ENCODE measurements at places on chromosomes 6 and 20.

DNA sequence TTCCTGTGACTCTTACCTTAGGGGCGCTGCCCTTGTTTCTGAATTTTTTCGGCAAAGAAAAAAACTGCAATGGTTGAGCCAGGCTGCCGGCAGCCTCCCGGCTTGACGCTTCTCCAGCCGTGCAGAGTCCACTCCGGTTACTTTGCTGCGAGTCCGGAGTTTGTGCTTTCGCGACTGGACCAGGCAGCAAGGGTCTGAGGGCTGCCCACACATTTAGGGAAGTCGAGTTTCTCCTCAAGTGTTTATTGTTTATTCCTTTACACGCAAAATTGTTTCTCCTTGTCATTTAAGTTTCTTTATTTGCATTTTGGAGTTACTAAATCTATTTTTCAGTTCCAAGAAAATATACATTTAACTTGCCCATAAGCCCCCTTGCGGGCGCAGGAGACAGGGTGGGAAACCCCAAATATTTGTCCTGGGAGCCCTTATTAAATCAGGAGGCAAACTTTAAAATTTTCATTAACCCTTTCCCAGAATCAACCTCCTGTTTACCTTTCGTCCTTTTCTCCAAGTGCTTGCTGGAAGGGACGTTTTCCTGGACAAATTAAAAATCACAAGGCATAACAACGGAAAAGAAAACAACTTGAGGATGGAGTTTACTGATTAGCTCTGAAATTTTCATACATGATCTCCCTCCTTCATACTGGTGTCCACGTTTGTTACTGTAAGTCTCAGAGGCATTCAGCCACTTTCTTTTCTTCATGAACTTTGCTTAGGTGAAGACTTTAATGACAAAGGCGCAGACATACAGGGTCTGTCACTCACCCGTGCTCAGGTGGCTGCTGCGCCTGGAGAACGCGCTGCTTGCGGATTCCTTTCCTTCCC is 1.7 kb upstream of the PDE10A start:
- no peak for DNase-seq

GRCh38 chr20:64102647-64103354 is 4.6 kb downstream of the NPBWR2 start:
- no peak for DNase-seq

- no peak for DNase-seq
Measured at GRCh38 chr20:32538526-32538939, 46.6 kb downstream of the NOL4L start.

DNA sequence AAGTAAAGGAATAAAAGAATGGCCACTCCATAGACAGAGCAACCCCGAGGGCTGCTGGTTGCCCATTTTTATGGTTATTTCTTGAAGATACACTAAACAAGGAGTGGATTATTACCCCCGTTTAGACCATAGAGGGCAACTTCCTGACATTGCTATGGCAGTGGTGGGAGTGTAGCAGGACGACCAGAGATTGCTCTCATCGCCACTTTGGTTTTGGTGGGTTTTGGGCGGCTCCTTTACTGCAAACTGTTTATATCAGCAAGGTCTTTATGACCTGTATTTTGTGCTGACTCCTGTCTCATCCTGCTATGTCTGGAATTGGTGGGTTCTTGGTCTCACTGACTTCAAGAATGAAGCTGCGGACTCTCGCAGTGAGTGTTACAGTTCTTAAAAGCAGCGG is 78.7 kb downstream of the C6orf52 start:
- DNase-seq = no peak

DNA sequence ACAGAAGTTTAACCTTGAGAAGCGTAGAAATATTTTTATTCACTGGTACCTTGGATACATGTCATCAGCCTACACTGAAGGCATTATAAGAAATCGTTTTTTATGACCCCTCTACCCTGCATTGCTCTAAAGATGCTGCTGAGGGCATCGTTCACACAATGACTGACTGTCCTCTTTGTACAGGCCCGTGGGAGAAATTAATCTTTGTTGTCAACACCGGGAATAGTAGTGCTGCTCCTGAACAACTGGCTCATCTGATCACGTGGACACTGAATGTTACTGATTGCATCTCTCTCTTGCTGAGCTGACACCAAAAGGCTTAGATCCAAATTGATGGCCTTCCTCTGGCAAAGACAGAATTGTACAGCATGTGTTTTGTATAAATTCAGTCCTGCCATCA is 157.1 kb upstream of the SMLR1 start:
- DNase-seq = no peak

DNA sequence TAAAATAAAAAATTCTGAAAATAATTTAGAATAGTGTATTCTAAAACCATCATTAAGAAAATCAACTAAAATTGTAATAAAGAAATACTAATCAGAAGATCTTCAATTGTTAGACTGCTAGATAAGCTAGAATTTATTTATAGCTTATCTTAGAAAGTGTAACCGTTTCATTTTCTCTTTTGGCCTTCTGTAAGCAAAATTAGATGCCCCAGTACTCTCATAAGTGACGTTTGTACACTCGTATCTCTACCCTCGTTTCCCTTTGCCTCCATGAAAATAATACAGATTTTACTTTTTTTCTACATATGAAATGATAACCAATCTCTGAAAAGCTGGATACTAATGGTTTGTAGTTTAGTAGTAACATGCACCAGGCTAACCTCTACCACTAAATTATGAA is 19.8 kb downstream of the DSE start:
- no peak for DNase-seq

DNA sequence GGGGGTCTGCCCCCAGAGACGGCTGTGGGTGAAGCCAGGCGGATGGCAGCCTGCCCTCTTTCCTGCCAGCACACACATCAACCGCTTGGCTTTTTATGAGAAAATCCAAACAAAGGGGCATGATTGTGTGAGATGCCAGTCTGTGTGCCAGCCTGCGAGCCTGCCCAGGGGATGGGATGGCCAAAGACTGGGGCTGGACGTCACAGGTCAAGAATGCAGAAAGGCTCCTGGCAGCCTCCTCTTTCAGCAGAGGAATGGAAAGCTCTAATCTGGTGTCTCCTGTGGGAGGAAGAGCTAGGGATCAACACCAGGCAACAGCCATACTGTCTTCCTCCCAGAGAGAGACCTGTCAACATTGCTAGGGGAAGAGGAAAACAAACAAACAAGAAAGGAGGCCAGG is 15.8 kb downstream of the TUBB2B start:
- no peak for DNase-seq

DNA sequence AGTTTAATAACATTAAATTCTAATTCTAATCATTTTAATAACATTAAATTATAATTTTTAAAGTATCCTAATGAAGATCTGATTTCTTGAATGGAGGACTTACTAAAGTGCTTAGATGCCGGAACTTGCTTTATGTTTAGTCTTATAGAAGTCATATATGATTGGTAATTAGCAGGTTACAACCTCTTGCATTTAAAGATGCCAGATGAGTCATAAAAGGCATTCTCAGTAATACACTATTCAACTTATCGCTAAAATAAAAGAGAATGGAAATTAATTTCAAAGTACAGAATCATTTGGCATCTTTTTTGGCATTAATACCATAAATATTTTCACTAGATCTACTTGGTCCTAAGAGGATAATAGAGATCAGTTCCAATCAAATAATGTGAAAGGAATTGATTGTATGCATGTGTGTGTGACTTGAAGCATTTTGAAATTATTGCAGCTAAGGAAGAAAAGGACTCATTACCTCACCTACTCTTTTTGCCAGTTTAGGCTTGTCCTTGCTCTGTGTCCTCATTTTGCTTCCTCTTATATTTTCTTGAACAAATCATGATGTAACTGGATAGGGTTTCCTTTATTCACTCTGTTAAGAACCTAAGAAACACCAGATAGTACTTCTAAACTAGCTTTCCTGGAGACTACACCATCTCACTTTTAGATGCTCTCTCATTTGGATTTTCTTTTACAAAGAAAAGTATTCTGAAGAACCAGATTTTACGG is 2.7 kb downstream of the COL21A1 start:
- no peak for DNase-seq

DNA sequence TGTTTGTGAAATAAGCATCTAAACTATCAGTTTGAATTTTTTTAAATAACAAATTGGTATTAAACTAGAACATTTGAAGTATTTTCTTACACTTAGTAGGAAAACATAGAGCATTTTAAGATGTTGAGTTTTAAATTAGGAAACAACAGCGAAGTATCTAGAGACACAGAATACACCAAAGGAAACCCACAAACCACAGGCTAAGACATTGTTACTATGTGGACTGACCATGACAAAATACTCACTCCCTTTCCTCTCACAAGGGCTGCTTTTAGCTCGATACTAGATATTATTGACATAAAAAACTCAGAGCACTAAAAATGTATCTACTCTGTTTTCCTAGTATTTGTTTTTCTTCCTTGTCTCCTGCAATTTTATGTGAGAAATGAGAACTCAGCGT is 266.0 kb upstream of the CITED2 start:
- no peak for DNase-seq

DNA sequence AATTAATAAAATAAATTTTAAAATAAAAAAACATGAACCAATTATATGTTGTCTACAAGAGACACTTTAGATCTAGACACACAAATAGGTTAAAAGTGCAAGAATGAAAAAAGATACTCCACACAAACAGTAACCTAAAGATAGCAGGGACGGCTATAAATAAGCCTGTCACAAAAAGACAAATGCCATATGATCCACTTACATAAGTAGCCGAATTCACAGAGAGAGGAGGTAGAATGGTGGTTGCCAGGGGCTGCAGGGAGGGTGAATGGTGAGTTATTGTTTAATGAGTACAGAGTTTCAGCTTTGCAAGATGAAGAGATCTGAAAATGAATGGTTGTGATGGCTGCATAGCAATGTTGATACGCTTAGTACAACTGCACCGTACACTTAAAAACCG is 32.7 kb downstream of the KATNA1 start:
- no peak for DNase-seq

DNA sequence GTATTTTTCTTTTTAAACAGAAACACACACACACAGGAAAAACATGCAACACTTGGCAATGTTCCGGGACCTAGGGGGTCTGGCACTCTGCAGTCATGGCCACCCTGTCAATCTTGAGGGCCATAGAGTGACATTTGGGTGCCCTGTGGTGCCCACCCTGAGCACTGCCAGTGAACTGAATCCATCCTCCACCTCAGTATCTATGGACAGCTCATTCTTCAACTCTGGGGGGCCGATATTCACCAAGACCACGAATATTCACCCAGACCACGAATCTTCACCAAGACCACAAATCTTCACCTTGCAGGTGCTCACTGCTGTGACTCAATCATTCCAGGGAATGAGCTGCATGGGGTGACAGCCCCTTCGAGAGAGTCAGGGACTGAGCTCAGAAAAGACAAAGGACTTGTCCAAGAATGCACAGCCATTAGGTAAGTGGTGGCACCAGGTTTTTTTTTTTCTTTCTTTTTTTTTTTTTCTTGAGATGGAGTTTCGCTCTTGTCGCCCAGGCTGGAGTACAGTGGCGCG is 19.1 kb downstream of the SNAI1 start:
- no peak for DNase-seq

- DNase-seq = no peak
Measured at GRCh38 chr6:105209950-105210706, 30.3 kb upstream of the POPDC3 start.

DNA sequence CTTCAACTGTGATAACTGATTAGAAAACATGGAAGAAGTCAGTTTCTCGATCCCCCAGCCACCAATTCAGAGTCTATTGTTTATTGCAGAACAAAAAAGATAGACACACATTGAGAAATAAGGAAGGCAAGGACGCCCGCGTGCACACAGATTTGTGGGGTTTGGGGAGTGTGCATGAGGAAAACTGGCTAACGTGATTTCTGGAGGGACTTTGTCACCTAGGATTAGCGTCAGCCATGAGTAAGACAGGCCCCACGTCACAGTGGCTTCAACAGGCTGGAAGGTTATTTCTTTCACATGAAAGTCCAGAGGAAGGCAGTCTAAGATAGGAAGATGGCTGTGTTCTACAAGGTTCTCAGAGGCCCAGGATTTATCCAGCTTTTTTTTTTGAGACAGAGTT is 7.7 kb downstream of the ZNF341 start:
- no peak for DNase-seq

GRCh38 chr6:156589281-156589680 is 187.9 kb upstream of the ARID1B start:
- DNase-seq = no peak

DNA sequence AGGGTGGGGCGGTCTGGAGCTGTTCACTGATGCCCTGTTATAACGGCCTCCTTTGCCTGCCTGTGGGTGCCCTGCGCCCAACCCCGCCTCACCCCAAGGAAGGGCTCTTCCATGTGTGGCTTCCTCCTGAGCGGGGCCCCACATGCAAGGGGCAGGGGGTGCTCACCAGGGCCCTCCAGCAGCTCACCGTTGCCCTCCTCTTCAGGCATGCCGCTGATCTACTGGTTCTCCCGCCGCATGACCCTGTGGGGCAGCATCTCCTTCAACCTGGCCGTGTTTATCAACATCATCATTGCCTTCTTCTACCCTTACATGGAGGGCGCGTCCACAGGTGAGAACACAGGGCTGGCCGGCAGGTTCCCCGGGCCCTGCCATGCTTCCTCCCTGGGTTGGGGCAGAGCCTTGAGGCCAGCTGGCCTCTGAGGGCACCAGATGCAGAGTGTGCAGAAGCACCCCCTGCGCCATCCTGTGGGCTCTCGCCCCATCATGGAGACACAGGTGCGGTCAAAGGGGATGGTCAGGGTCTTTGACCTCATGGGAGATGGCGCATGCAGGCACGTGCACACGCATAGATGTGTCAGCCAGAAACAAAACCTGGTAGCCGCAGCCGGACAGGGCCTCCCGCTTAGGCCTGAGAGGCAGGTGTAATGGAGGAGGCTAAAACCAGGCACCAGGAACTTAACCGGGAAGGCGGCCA is 22.9 kb downstream of the UQCC2 start:
- DNase-seq = no peak

DNA sequence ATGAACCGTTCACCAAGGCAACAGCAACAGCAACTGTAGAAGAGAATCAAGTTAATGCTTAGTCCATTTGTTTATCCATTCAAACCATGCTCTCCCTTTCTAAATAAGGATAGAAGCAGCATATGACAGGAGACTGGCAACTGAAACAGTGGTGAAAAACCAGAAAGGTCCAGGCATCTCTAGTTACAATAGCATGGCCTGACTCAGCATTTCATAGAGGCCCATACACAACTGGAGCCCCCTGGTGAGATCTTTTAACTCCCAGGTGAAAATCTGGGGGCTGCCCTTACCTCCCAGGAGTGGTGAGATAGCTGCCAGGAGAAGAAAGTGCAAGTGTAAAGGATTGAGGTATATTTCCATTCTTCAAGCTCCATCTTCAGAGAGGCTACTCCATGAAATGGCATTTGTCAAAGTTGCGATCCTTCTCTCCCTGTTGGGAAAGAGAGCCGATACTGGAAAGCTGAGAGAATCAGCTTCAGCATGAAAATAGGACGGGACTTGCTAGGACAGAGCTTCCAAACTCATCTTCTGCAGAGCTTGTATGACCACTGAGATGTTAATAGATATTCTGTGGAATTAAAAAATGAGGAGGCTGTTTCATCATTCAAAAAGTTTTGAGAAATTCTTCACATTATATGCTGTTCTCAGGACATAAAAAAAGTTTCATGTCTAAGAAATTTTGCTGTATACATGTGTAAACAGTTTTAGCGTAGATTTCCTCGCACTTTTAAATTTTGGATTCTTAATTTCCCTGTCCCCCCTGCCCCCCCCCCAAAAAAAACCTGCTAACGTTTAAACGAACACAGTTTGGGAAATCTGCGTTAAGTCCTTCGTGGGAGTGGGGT is 10.9 kb upstream of the SLC2A12 start:
- no peak for DNase-seq

Measured in stimulated activated CD4-positive, alpha-beta T cell treated with anti-CD3 and anti-CD28 coated beads, Interleukin-1b, Interleukin-23, amount 100 ng/mL, for 24 hours (primary cell).